ENCODE measurements at places on chromosomes 2 and 18.

GRCh38 chr2:64967601-64968000 is 21.6 kb upstream of the SLC1A4 start:
- DNase-seq: no peak

GRCh38 chr2:45653122-45653913 is 1.8 kb downstream of the PRKCE start:
- DNase-seq: no peak

DNA sequence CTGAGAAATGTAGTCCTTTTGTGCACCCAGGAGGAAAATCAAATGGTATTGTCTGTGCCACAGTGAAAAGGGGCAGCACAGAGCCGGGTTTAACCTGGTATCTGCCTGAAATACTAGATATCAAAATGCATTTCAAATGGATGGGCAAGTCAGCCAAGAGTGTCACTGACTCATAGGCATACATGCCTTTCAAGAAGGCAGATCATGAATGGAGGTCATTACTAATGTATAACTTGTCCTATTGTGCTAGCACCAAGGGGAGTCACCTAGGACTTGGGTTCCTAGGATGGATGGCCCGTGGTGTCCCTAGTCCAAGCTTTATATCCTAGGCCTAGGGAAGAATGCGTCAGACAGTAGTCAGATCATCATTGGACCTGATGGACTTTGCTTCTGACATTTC is 49.9 kb downstream of the TCF7L1 start:
- no peak for DNase-seq

DNA sequence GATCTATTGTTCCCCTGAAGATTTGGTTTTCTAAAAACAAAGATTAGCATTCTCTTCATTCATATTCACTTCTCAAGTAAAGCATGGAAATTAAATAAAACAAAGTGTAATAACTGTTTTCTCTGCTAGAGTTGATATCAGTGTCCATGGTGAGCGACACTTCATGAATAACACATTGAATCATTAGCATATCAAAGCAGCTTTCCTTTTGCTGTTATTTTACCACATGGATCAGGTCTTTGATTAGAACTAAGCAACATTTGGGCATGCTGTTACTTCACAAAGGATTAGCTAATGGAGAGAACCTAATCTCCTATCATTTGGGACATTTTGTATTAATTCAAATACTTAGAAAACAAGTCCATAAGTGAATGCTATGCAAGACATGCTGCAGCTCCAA is 368.8 kb upstream of the CDH19 start:
- no peak for DNase-seq

GRCh38 chr2:75491129-75491753 is 69.5 kb downstream of the EVA1A start:
- DNase-seq: peak; percentile 94

GRCh38 chr2:150598383-150598782 is 110.9 kb upstream of the RND3 start:
- DNase-seq: peak; percentile 50

DNA sequence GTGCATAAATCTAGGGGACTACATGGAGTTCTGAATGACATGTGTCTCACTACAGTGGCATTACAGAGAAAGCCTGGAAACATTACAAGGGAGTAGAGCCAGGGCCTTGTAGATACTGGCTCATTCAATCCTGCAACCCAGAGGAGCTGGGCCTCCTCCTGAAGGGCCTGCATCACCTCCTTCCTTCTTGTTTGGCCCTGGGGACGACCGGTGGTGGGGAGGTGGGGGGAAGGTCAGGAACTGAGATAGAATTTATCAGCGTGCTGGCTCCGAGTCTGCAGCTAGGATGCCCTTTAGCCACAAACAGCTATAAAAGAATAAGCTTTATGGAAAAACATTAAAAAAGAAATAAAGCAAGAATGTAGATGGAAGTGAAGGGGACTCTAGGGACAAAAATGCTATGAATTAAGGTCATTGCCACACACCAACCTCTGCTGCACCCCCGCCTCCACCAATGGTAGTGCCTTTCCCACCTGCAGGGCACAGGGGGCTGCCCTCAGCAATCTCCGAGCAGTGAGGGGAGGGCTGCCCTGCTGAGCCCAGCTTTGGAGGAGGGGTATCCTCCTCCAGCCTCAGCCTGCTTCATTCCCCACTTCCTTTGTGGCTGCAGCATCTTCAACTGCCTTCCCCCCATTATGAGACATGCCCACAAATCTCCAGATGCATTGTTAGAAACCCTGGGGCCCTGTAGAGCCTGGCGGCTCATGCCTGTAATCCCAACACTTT is 149.0 kb downstream of the MSH2 start:
- DNase-seq: no peak

DNA sequence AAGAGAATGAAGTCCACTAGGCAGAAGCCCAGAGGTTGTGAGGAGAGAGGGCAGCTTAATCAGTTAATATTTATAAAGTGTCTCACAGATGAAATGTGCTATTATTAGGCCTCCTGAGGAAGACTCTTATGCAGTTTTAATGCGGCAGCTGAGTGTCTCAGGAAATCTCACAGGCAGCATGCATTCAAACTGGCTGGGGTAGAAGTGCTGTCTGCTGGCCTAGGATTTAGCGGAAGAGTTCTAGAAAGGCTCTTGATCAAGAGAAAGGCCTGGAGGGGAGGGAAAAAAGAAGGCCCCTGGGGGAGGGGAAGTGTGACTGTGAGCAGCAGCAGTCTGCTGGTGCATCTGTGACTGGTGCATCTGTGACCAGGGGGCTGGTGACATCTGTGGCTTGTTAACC is 133.0 kb downstream of the FSHR start:
- no peak for DNase-seq

DNA sequence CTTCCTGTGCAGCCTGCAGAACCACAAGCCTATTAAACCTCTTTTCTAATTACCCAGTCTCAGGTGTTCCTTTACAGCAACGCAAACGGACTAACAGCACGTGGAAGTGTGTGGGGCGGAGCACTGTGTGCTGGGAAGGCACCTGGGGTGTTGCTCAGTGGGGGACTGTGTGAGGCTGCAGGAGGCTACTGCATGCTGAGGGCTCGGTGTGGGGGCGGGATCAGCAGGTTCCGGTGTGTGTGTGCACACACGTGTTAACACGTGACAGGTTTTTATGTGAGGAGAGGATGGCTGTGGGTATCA is 58.9 kb downstream of the ANKMY1 start:
- DNase-seq: no peak

GRCh38 chr18:42028247-42028832 is 73.3 kb downstream of the PIK3C3 start:
- DNase-seq: peak; percentile 47

GRCh38 chr2:113061896-113062770 is 3.1 kb downstream of the IL36RN start:
- DNase-seq: no peak

DNA sequence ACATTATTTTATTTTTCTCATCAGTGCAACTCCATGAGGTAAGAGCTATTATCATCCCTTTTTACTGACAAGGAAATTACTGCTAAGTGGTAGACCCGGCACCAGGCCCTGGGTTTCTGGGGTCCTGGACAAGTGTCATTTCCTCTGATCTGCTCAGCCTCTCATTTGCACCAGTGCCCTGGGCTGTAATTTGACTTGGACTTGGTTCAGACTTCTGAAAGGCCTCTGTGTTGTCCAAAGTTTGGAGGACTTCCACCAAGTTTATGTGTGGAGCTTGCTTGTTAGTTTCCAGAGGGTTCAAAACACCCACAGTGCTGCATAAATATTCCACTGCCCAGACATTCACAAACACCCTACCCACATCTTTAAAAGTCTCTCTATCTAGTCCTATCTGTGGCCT is 44.0 kb upstream of the PPP1CB start:
- DNase-seq: no peak

- no peak for DNase-seq
These were observed 86.7 kb downstream of the KCNS3 start for GRCh38 chr2:17965196-17965595.

DNA sequence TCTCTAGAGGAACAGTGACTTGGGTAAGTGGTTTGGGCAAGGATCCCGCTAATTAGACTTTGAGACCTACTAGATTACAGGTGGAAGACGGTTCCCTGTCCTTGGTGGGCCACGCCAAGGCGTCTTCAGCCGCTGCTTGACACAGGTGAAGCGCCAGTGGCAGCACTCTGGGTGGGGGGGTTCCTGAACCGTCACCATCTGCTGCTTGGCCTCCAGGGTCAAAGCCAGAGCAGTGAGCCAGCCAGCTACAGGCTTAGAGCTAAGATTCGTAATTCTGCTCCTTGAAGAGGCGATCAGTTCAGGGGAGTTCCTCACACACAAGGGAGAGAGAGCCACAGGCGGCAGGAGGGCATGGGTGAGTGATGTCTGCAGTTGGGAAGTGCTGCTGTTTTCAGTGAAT is 39.4 kb upstream of the RBM44 start:
- DNase-seq: no peak

- no peak for DNase-seq
These were observed 97.4 kb downstream of the EIPR1 start for GRCh38 chr2:3280197-3280596.

DNA sequence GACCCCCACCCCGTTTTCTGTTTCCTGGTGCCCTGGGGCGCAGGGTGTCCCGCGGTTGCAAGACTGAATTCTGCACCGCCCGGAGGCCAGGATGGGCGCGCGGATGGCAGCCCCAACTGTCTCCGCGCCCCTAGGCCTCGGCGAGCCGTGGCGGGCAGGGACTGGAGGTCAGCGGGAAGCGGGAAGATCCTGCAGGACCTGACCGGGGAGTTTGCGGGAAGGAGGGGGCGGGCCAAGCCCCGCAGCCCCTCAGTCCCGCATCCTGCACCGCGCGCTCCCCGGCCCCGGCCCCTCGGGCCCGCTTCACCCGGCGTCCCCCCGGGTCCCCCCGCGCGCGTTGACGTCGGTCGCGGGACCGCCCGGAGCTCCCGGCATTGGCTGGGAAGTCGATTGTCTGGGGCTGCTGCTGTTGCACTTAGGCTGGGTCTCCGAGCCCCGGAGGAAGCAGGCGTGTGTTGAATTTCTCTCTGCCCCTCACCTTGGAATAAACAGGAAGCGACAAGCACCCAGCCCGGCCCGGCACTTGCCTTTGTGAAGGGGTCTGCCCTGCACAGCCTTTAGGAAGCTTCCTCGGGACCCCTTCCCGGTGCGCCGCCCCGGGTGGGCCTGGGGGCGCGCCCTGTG is at the start of gene LDLRAD4:
Gene LDLRAD4 (plus strand): TSS at position 393 of the 624 bp plus-strand sequence.
- peak; percentile 22 for DNase-seq

DNA sequence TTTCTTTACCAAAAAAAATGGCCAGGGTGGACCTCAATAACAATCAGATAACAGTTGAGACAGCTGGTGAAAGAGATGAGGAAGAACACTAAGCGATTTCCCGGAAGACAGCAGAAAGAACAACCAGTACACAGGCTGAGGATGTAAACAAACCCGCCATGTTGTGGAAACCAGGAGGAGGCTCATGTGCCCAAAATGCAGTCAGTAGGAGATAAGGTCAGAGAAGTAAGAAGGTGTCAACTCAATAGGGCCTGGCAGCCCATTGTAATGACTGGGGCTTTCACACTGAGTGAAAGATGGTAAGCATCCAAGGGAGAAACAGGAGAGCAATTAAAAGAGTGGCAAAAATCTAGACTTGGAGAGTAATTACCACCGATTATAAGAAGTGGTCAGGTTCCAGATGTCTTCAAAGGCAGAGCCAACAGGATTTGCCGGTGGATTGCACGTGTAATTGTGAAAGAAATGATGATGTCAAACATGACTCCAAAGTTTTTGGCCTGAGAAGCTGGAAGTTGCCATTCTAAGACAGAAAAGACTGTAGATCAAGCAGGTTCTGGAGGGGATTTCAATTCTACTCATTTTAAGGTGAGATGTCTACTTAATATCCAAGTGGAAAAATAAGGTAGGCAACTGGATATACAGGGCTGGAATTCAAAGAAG is 77.7 kb upstream of the CYP1B1 start:
- peak; percentile 33 for DNase-seq

GRCh38 chr2:149112713-149113112 is 74.2 kb downstream of the LYPD6B start:
- no peak for DNase-seq

DNA sequence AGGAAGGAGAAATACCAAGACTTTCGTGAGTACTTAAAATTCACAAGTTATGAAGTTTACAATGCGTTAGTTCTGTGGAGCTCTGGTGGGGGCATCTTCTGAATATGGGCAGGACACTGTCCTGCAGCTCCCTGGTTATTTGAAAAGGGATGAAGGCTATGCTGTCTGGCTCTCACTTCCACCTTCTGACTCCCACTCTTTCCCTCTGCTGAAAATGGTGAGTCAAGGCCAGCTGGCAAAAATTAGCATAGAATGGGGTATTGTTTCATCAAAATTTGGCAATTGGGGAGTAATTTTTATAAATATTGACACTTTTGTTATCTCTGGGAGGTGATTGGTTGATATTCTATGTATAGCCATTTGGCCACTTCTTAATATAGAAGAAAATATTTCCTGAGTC is 177.4 kb downstream of the PARD3B start:
- no peak for DNase-seq

GRCh38 chr2:117832332-117832731 is 17.8 kb downstream of the DDX18 start:
- DNase-seq: no peak

GRCh38 chr18:78906066-78906465 is 73.6 kb upstream of the SALL3 start:
- DNase-seq: no peak

GRCh38 chr2:139773720-139774277 is 993.6 kb upstream of the NXPH2 start:
- DNase-seq: no peak

GRCh38 chr2:237600205-237600846 is 9.8 kb upstream of the RAB17 start:
- DNase-seq: peak; percentile 30

GRCh38 chr2:65136253-65136652 is 6.3 kb upstream of the RAB1A start:
- DNase-seq: no peak

- peak; percentile 23 for DNase-seq
These were observed 1257.4 kb upstream of the ZEB2 start for GRCh38 chr2:145777297-145777696.
